ENCODE measurements at places on chromosomes 11 and 22.

DNA sequence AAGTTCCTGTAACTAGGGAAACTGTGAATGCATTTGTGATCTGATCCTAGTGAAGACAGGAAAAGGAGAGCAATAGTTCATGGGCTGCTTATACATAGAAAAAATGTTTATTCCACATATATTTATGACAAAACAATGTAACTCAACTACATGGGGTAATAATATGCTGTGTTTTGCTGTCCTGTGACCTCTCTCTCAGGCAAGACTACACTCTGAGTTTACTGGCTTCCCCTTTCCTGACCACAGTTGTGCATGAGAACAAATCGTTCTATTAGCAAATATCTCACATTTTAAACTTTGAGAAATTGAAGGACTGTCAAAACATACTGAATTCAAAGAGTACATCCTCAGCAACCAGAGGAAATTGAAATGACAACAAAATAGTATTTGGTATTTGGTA, 161.9 kb upstream of the TRPC6 start:
- DNase-seq, result no peak

GRCh38 chr11:488062-488461, 19.0 kb downstream of the RNH1 start:
- DNase-seq, result no peak

- DNase-seq, result no peak
Observed at GRCh38 chr11:69260622-69261021, 33.3 kb upstream of the MYEOV start.

DNA sequence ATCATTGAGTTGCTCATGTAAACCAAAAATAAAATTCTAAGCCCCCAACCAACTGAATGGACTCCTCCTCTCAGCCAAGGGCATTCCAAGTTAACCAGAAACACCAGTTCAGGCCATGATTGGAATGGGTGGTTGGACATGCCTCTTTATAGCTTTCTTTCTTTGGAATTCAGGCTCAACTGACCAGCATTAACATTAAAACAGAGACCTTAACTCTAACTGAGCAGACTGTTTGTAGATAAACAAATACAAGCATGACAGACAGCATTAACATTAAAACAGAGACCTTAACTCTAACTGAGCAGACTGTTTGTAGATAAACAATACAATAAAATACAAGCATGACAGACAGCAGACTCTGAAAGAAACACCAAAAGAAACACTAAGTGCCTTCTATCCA, 278.2 kb downstream of the DLG2 start:
- DNase-seq, result no peak

- DNase-seq, result peak; percentile 77
Observed at GRCh38 chr22:25554238-25554671, 10.2 kb upstream of the GRK3 start.

DNA sequence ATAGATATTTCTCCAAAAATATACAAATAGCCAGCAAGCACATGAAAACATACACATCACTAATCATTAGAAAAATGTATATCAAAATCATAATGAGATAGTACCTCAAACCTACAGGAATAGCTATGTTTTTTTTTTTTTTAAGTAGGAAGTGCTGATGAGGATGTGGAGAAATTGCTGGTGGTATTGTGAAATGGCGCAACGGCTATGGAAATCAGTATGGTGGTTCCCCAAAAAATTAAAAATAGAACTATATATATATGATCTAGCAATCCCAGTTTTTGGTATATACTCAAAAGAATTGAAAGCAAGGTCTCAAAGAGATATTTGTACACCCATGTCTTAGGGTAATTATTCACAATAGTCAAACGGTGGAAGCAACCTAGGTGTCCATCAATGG, 46.0 kb upstream of the HIPK3 start:
- DNase-seq, result no peak

DNA sequence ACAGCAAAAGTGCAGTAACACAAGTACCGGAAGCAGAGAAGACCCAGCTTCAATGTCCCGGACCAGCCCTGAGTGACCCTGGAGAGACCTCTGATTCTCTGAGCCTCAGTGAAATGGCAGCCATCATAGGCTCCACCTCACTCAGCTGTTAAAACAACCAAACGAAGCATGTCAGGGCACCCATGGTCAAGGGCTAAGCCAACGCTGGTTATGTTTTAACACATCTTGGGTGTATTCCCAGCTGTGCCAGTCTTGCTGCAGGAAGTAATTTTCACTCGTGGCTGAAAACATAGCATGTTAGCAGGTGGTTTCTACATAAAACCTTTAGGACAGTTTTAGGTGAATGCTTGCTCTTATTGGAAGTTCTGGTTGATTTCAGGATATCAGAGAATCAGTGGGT, 30.9 kb downstream of the LMO2 start:
- no peak for DNase-seq

DNA sequence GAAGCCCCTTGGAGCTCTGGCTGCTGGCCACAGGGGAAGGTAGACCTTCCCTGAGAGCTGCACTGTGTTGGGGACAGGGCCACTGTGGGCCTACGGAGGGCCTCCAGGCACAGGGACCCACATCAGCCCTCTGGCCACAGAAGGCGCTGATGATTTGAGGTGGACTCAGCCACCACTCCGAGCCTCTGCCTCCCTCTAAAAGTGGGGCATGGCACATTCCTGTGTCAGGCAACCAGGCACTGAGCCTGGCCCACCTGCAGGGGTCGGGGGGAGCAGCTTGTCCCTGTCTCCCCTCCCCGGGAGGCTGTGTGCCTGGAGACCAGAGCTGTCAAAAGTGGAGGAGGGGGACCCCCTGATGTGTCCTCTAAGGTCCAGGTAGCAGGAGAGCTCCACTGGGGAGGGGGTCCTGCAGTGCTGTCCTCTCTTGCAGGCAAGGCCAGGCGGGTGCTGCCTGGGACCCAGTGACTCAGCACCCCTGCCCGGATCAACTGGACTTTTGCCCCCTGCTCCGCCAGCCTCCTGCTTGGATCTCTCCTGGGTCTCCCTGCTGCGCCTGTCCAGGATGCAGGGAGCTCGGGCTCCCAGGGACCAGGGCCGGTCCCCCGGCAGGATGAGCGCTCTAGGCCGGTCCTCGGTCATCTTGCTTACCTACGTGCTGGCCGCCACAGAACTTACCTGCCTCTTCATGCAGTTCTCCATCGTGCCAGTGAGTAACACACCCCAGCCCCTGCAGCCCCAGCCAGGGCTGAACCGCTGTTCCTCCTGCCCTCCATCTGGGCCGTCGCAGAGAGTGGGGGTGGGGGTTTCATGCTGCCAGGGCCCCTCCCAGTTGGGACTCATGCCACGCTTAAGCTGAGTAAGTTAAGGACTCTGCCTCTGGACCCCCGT, 17.5 kb upstream of the CDKN1C start:
- no peak for DNase-seq

GRCh38 chr11:99742501-99742900, 721.8 kb downstream of the CNTN5 start:
- DNase-seq, result no peak

DNA sequence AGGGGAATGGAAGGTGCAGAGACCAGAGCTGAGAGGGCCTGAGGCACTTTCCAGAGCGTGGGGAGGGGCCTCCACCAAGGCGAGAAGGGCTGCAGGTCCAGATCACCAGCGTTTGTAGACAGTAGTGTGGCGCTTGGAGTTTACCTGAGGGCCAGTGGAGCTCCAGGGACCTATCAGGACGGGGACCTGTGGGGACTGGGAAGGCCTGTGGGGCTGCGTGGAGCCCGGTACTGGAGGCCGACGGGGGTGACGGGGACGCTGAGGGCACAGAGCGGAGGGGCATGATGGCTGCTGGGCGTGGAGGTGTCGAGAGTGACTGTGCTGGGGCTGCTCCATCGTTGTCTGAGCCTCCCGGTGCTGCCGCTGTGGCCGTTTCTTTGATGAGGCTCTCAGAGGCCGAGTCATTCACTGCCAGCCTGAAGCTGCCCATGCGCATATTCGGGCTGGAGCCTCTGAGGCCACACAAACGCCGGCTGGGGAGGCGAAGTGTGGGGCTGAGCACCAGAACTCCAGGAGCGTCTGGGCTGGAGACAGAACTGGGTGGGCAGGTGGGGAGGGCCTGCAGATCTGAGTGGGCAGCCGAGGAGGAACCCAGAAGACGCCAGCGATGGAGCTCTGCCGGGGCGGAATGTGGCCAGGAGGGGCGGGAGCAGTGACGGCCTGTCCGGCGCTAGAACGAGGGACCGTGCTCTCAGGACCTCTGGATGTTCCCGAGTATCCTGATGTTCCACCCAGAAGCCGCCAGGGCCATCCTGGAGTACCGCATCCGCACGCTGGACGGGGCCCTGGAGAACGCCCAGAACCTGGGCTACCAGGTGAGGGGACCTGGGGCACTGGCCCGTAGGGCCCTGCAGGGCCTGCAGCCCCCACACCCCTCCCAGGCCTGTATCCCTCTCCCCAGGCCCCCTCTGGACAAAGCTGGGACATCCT, 2.6 kb downstream of the PGGHG start:
- no peak for DNase-seq

GRCh38 chr11:69836401-69836800, 17.2 kb upstream of the FGF3 start:
- DNase-seq, result no peak

DNA sequence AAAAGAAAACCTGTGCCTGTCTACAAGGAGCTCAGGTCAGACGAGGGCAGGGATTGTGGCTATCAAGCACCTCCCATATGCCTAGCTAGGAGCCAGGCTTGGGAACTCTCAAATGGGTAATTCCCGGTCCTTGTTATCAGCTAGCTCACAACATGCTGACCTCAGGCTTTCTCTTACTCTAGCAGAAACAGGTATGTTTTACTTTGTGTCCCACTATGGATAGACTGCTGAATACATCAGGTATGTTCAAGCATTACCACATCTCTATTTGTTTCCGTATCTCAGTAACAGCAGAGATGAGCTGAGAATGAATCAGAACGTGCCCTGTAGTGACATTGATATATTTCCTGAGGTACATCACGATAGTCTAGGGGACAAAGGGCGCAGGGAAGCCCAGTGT, 29.4 kb downstream of the SHISA8 start:
- no peak for DNase-seq

- peak; percentile 36 for DNase-seq
Observed at GRCh38 chr22:40348025-40348658, 1.8 kb downstream of the ADSL start.

- DNase-seq, result no peak
Observed at GRCh38 chr11:78820741-78821140, 246.1 kb upstream of the NARS2 start.

GRCh38 chr11:122850076-122850631, 11.9 kb downstream of the CRTAM start:
- DNase-seq, result no peak

DNA sequence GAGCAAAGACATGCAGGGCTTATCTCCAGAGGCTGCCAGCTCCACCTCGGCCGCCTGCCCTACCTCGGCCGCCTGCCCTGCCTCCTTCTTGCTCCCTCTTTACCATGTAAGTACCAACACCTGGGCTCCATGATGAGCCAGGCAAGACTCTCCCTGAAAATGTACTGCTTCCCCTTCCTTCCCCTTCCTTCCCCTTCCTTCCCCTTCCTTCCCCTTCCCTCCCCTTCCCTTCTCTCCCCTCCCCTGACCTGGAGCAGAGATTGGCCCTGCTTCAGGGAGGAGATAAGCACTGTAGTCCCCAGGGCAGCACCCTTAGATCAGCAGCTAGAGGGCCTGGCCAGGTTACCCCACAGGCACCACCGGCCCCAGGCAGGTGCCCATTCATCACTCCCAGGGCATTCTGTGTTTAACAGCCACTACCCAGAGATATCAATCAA, 25.4 kb upstream of the ADORA2A start:
- DNase-seq, result no peak

GRCh38 chr11:71486320-71486719, 33.3 kb downstream of the NADSYN1 start:
- no peak for DNase-seq

GRCh38 chr11:114478001-114478410, 38.7 kb downstream of the REXO2 start:
- DNase-seq, result no peak

DNA sequence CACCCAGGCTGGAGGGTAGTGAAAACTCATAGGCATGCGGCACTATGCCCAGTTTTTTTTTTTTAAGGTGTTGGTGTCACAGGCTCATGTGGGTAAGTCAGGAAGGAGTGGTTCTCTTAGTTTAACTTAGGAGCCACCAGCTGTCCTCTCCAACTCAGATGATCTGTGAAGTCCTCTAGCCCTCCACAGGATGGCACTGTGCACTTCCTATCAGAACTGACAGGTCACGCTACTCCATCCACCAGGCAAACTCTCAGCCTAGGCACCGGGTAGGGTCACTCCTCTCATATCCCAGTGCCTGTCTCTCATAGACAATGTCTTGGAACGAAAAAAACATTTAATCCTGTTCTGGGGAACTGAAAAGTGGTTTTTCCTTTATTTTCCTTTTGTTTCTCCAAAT, 16.5 kb downstream of the NAP1L4 start:
- DNase-seq, result peak; percentile 45

DNA sequence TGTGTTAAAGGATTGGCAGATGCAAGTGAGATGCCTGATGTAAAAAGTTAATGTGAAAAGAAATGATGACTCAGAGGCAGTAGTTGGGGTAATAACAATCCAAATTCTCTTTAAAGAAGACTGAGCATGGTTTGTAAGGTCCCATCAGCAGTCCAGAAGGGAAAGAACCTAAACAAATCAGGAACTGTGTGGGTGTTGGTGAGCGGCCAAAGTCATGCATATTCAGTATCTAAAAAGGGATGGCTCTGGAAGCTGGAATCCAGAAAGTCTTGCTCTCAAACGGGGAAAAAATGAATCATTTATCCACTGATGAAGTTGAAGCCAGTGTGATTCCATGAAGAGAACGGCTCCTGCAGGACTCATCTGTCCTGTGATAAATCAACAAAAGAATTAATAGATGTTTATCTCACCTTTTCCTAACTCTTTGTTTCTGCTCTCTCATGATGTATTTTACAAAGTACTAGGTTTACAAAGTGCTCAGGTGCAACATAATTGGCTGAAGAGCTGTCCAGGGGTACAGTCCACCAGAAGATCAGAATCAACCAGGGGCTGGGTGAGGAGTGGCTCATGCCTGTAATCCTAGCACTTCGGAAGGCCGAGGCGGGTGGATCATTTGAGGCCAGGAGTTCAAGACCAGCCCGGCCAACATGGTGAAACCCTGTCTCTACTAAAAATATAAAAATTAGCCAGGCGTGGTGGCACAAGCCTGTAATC, 20.5 kb upstream of the SORL1-AS1 start:
- DNase-seq, result no peak

Measured in NCI-H526 (cell line).